ENCODE measurements at places on chromosomes 4 and X.
A peak's percentile ranks its signal among the peaks of the same experiment; 100 is the strongest.

- H3K4me3 ChIP-seq, result no peak overlapping the region
- H3K27ac ChIP-seq, result no peak overlapping the region
- peaks cover 2% of the 10 kb centered on the region for H3K27me3 ChIP-seq
- no peaks in the 10 kb centered on the region for H3K4me1 ChIP-seq
Measured at GRCh38 chr4:6498511-6499237, 26.3 kb upstream of the PPP2R2C start.

DNA sequence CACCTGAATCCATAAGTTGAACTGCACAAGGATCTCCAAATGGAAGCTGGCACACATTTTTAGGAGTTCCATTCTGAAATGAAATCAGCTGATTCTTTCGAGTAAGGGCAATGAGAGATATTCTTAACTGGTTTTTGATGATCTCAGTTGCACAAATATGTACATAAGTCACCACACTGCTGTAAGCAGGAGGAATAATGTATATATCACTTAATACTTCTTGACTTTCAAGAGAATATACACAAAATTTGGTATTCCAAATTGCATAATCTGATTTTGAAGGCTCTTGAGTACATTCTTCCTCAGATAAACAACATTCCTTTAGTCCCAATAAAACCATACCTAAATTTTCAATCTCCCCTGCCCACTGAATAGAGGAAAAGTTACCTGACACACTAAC lies 8.2 kb downstream of the FANCB start:
- H3K27me3 ChIP-seq, result no peaks in the 10 kb centered on the region
- no peak overlapping the region for H3K4me3 ChIP-seq
- H3K27ac ChIP-seq, result no peak overlapping the region
- peaks cover 5% of the 10 kb centered on the region for H3K4me1 ChIP-seq
- peaks cover 29% of the 10 kb centered on the region for H3K36me3 ChIP-seq

- no peaks in the 10 kb centered on the region for H3K36me3 ChIP-seq
- DNase-seq, result no peak
- no peak overlapping the region for H3K27ac ChIP-seq
Measured at GRCh38 chrX:51461053-51462044, 35.0 kb downstream of the NUDT11 start.

DNA sequence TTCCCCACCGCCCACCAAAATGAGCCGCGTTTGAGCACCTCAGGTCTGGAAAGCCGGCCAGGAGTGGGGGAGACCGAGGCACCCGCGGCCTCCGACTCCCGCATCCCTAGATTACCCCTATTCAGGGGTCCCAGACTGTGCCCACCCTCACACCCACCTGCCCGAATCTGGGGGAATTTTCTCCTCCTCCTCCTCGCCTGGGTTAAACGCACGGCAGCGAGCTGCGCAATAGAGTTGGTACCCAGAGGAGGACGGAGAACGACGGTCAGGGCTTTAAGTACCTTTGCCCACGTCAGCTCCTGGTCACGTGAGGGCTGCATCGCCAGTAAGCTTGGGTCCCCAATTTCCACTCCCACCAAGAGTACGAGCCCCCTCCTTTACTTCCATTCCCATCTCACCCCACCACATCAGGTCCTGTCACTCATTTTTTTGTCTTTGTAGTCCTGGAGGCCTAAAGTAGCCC lies at the start of gene ARMCX2:
Gene ARMCX2, minus strand, starts transcription at position 250 of the 463 bp plus-strand sequence. CDS start 2,262 bp downstream, outside the sequence.
- peak within 1 kb of the TSS; percentile 81 for H3K4me3 ChIP-seq
- no peak for DNase-seq
- peak within 1 kb of the TSS; percentile 58 for H3K27ac ChIP-seq
- H3K36me3 ChIP-seq, result no peaks in the 10 kb centered on the region
- peaks cover 15% of the 10 kb centered on the region for H3K4me1 ChIP-seq
- H3K27me3 ChIP-seq, result peaks cover 5% of the 10 kb centered on the region

GRCh38 chrX:153580700-153581386 lies 18.1 kb downstream of the CCNQ start:
- no peaks in the 10 kb centered on the region for H3K36me3 ChIP-seq
- peaks cover 2% of the 10 kb centered on the region for H3K27me3 ChIP-seq
- no peak overlapping the region for H3K27ac ChIP-seq
- no peak overlapping the region for H3K4me3 ChIP-seq
- DNase-seq, result no peak
- peaks cover 12% of the 10 kb centered on the region for H3K4me1 ChIP-seq

DNA sequence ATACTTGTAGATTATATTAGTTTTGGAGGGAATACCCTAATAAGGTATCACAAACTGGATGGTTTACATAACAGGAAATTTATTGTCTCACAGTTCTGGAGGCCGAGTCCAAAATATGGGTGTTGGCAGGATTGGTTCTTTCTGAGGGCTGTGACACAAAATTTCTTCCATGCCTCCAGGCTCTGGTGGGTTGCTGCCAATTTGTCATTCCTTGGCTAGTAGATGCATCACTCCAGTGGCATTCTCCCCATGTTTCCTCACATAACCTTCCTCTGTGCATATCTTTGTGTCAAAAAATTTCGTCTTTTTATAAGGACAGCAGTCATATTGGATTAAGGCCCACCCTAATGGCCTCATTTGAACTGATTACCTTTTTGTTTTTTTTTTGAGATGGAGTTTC lies 49.3 kb downstream of the APELA start:
- peaks cover 8% of the 10 kb centered on the region for H3K27me3 ChIP-seq
- H3K36me3 ChIP-seq, result no peaks in the 10 kb centered on the region
- H3K4me3 ChIP-seq, result no peak overlapping the region
- H3K4me1 ChIP-seq, result no peaks in the 10 kb centered on the region
- DNase-seq, result no peak
